ENCODE measurements at places on chromosomes 5 and 9.
A peak's percentile ranks its signal among the peaks of the same experiment; 100 is the strongest.

DNA sequence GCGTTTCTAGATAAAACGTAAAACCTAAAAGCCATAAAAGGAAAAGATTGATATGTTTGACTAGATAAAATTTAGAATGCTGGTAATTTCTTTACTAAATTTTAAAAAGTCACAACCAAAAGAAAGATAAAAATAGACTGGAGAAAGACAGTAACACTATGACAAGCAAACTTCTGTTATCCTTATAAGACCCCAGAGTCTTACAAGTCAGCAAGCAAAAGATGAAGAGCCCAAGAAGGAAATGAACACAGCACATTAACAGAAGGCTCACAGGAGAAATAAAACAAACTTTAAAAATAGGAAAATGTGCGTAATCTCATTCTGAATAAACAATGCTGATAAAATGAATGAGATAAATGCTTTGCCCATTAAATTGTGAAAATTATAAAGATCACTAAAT is 29.7 kb downstream of the IL7R start:
- no peak for DNase-seq

DNA sequence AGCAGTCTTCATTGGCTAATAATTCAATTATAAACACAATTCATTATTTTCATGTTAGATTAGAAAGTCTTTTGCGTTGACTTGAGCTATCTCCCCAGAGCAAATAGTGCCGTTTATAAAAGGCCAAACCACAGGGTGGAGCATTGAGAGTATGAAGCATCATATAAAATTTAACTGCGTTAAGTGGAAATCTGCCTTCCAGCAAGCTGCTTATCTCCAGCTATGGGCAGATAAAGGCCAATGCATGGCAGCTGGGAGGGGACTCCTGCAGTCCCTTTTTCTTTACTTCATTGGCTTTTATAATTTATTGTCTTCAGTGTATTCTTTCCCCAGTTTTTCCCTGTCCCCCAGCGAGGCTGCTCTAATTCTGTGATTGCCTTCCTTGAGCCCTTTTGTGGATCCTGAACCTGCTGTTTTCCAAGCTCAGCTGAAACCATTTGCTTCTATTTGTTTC is 113.7 kb downstream of the TMEM232 start:
- DNase-seq: no peak

- DNase-seq: no peak
These were observed 33.1 kb downstream of the GTF3C4 start for GRCh38 chr9:132703336-132703735.

- DNase-seq: no peak
These were observed 154.0 kb downstream of the OLFM1 start for GRCh38 chr9:135241381-135242048.

DNA sequence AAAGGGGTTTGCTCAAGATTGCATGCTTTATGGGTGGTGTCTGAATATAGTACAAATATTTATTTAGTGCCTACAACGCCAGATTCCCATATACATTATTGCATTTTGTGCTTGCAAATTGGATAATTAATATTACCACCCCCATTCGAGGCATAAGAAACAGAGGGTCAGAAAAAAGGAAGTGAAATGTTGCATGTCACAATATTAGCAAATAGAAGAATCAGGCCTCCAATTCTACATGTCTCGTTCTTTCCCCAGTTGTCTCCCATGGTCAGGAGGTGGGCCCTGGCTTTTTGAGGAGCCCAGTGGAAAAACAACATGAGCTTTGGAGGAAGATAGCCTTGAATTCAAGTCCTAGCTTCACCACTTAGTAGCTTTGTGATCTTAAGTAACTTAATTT is 98.1 kb upstream of the CCDC112 start:
- no peak for DNase-seq

DNA sequence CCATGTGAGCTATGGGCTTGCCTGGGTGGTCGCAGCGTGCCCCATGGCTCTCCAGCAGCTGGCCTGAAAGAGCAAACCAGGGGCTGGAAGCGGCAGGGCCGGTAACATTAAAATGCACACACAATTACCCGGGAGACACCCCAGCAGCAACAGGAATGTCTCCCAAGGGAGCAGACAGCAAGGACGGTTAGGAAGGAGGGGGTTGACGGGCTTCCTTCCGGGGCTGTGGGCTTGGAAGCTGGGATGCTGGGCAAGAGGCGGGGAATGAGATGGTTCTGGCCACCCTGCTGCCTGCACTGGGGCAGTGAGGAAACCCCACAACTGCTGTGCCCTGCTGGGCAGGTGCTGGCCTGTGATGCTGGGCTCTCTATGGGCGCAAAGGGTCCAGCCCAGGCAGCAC is 71.8 kb upstream of the ADAMTS2 start:
- no peak for DNase-seq

GRCh38 chr9:83219924-83220438 is 157.0 kb upstream of the RASEF start:
- no peak for DNase-seq

- DNase-seq: no peak
These were observed 105.0 kb downstream of the TUSC1 start for GRCh38 chr9:25573281-25573680.

- DNase-seq: no peak
These were observed 90.8 kb upstream of the PRRC1 start for GRCh38 chr5:127426661-127427060.

- DNase-seq: no peak
These were observed 796 bp downstream of the LNPEP start for GRCh38 chr5:96936431-96937320.

- no peak for DNase-seq
These were observed 73.6 kb downstream of the C9orf153 start for GRCh38 chr9:86185872-86186271.

DNA sequence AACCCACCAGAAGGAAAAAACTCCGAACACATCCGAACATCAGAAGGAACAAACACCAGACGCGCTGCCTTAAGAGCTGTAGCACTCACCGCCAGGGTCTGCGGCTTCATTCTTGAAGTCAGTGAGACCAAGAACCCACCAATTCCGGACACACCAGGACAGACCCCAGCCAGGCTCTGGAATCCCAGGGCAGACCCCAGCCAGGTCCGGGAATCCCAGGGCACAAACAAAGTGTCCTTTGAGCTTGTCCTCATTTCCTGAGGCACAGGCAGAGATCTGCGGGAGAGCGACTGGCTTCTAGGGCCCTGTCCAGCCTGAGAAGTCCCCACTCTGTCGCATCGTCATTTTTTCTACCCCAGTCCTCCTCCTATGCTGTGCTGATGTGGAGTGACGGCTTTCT is 461.1 kb downstream of the ACTL7B start:
- no peak for DNase-seq

- no peak for DNase-seq
These were observed 84.6 kb downstream of the DAB2IP start for GRCh38 chr9:121735793-121736770.

DNA sequence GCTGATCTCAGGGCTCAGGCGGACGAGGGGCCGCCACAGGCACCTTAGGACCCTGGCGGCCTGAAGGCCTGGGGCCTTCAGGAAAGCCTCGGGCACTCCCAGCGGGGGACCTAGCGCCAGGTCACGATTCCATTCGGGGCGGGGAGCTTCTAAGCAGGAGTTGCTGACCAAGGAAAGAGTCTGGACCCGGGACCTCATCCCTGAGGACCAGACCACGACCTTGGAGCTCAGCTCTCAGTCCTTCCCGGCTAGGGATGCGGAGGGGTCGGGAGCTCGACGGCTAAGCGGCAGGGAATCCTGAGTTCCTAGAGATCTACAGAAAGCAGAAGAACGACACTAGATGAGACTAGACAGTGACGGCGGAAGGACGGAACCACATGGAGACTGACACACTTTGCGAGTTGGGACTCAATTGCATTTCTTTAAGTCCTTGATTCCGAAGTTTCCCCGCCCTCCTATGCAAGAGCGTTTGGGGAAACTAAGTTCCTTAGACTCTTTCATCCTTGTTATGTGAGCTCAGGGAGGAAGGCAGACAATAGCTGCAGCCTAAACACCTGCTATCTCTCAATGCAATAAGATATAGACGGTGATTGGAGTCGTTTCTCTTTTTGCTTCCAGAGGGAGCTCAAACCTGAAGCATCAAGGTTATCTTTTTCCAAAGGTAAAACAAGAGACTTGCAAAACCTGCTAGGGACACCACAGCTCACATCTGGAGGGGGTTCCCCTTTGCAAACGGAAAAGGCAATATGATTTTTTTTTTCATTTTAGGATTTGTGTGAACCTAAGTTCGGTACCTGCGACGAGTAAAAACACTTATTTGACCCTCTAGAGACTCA is 9.7 kb downstream of the NR2F1-AS1 start:
- DNase-seq: no peak

DNA sequence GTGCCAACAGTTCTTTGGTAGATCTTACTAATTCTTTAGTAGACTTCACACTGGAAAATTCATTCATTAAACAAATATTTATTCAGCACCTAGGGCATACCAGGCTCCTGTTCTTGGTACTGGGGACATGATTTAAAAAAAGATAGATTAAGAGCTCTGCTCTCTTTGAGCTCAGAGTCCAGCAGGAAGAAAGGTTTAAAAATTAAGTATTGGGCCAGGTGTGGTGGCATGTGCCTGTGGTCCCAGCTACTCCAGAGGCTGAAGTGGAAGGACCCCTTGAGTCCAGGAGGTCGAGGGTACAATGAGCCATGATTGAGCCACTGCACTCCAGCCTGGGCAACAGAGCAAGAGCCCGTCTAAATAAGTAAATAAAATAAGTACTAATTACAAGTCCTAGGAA is 41.4 kb downstream of the ENC1 start:
- DNase-seq: no peak

- no peak for DNase-seq
These were observed 60.6 kb upstream of the HMHB1 start for GRCh38 chr5:143751342-143751741.

- DNase-seq: no peak
These were observed 893.9 kb upstream of the DMAC1 start for GRCh38 chr9:8693464-8693863.

- DNase-seq: peak; percentile 1
These were observed 259.9 kb upstream of the TARS1 start for GRCh38 chr5:33180900-33181299.

- DNase-seq: no peak
These were observed 51.5 kb downstream of the SLC44A1 start for GRCh38 chr9:105295986-105296385.

- no peak for DNase-seq
These were observed 4.2 kb downstream of the TXNDC15 start for GRCh38 chr5:134878403-134878802.

GRCh38 chr5:132823481-132824050 is 6.9 kb downstream of the SHROOM1 start:
- no peak for DNase-seq

DNA sequence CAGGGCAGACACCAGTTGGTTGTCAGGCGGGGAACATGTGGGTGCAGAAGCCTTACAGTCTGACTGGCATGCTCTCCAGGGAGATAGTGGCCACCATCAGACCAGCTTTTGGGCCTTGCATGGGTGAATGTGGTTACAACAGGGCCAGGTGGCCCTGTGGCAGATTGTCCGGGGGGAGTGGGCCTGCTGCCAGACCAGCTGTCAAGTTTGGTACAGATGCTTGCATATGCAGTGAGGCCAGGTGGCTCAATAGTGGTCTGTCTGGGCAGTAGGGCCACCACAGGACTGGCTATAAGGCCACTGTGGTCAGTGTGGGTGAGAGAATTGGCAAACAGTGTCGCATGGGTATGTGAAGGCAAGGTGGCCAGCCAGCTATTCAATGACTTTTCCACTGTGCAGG is 148.7 kb downstream of the FAM174A start:
- DNase-seq: no peak

DNA sequence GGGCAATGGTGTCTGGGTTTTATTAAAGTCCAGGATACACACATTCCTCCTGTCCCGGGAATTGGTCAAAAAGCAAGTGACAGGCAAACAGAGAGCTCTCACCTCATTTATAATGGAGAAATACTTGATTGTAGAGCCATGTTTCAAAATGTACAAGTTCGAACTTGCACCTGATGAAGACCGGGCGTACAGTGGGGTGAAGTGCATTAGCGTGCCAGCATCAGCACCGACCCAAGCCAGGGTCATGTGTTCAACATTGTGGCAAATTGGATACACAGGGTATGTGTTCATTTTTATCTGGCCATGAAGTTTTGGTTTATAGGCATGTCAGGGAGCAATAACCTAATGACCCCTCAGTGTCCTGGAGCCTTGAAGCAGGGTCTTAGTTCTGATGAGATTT is 472.5 kb downstream of the IRX1 start:
- no peak for DNase-seq

DNA sequence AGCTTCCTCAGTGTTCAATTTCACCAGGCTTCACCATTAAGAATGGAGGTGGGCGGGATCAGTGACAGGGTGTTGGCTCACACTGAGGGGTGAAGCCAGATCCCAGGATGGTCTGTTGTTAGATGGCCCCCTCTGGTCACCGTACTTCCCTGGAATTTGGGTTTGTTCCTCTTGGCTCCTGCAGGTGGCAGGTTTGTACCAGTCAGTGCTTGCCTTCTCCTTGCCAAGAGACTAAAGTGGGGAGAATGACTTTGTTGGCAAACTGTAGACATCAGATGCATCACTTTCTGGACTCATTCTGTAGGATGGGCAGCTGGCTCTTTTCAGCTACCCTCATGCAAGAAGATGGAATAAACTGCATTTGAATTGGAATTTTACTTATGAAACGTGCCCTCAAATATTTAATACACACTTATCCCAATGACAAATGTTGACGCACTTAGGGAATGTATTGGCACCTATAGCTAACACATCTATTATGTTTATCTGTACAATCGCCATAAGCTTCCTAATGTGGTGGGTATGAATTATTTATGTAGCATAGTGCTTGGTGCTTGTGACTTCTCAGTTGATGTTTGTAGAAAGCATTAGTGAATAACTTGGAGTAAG is 31.4 kb upstream of the ANKRD55 start:
- no peak for DNase-seq

GRCh38 chr9:73180403-73180802 is 28.7 kb downstream of the ANXA1 start:
- DNase-seq: no peak

- no peak for DNase-seq
These were observed 229.1 kb downstream of the SEC61B start for GRCh38 chr9:99451112-99451606.

DNA sequence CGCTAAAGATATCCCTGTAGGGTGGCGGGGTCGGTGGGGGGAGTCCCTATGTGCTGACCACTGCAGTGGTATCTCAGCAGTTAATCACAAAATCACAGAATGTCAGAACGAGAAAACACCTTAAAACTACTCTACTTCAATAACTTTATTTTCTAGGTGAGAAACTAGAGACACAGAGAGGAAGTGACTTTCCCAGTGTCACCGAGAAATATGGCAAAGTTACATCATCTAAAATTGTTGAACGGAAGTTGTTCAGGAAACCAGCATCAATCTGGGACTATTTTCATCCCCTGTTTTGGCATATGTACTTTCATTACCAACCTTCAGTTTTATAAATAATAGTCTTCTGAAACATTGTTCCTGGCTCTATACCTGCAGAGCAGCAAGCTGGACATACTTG is 384.0 kb downstream of the SPOCK1 start:
- DNase-seq: no peak

GRCh38 chr9:112787978-112788377 is 37.4 kb downstream of the SNX30 start:
- DNase-seq: no peak

DNA sequence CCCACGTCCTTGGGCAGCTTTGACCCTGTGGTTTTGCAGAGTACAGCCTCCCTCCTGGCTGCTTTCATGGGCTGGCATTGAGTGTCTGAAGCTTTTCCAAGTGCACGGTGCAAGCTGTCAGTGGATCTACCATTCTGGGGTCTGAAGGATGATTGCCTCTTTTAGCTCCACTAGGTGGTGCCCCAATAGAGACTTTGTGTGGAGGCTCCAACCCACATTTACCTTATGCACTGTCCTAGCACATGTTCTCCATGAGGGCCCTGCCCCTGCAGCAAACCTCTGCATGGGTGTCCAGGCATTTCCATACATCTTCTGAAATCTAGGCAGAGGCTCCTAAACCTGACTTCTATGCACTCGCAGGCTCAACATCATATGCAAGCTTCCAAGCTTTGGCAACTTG is 644.2 kb upstream of the CDH9 start:
- no peak for DNase-seq
